ENCODE measurements at places on chromosomes 2 and 18. TPM values are rescaled to one million over a fixed set of nuclear protein-coding genes. Genes with fewer than 3 reads are reported as not detected.

- H3K4me3 ChIP-seq: no peak overlapping the region
- H3K36me3 ChIP-seq: no peaks in the 10 kb centered on the region
- H3K27ac ChIP-seq: no peak overlapping the region
Measured at GRCh38 chr2:162475661-162476060, 131.7 kb downstream of the GCA start.

Gene SCN3A
- total RNA-seq: 0.07 TPM

Gene IL37
- total RNA-seq: not detected

Gene ZAP70
- total RNA-seq: 218 TPM

DNA sequence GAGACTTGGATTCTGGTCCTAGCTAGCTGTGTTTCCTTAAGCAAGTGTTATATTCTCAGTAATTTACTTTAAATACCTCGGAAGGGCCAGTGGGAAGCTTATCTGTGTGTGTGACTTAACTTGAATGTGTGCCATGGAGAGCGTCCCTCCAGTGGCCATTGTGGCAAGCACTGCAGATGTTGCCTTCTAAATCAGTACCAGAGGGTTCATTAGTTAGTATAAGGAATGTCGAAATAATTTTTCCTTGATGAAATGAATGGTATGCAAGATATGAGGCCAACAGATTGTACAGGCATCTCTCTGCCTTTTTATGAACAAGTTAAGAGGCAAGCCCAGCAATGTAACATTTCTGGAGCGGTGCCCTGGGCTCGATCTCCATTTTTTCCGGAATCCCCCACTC, 52.0 kb downstream of the FBXO36 start:
- no peak for DNase-seq
- H3K4me3 ChIP-seq: no peak overlapping the region

- no peak overlapping the region for H3K4me3 ChIP-seq
- peaks cover 3% of the 10 kb centered on the region for H3K4me1 ChIP-seq
- no peak for DNase-seq
- no peaks in the 10 kb centered on the region for H3K36me3 ChIP-seq
- H3K27me3 ChIP-seq: no peaks in the 10 kb centered on the region
Measured at GRCh38 chr2:128690431-128690830, 371.8 kb upstream of the HS6ST1 start.

GRCh38 chr2:201580486-201580885, 62.8 kb downstream of the TMEM237 start:
- H3K4me1 ChIP-seq: no peaks in the 10 kb centered on the region
- no peak for DNase-seq
- no peak overlapping the region for H3K4me3 ChIP-seq
- no peaks in the 10 kb centered on the region for H3K27me3 ChIP-seq

DNA sequence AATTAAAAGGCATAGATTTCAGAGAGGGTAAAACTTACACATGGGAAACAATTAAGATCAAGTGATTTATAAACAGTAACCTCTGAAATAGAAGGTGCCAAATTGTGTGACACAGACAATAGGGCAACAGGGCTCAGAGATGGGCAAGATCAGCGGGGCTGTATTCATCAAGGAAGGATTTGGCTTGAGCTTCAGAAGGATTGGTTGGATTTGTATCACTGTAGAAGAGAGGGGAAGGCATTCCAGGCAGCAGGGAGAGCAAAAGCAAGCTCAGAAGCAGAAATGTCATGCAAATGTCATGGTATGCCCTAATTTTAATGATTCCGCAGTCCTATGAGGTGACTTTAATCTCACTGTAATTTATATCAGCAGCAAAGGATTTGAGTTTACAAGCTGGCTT, 415.0 kb upstream of the NRP2 start:
- H3K4me1 ChIP-seq: no peaks in the 10 kb centered on the region
- H3K27me3 ChIP-seq: no peaks in the 10 kb centered on the region
- H3K36me3 ChIP-seq: no peaks in the 10 kb centered on the region
- no peak for DNase-seq

DNA sequence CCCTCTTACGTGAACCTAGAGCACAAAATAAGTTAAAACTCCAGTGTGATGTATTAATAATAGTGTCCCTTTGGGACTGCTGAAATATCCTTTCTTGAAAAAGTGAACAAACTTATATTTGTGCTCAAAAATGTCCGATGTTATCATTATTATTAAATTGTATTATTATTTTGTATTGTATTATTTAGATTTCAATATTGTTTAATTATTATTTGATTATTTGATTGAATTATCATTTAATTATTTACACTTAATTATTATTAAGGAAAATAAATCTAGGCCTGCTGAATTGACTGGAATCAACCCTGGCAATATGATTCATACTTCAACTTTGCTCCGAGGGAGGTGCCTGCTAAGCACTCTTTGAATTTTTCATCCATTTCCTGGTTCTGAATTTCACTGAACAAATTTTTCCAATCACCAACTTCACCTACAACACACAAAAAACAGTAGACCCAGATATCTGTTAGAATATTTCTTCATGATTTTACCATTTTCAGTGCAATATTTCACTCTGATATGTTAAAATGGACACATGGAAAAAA, 10.9 kb upstream of the EIF2AK2 start:
- H3K4me1 ChIP-seq: no peaks in the 10 kb centered on the region
- no peak overlapping the region for H3K27ac ChIP-seq
- H3K27me3 ChIP-seq: no peaks in the 10 kb centered on the region

GRCh38 chr2:149819356-149819957, 231.9 kb upstream of the MMADHC start:
- DNase-seq: no peak
- no peak overlapping the region for H3K4me3 ChIP-seq
- H3K27me3 ChIP-seq: no peaks in the 10 kb centered on the region
- no peak overlapping the region for H3K27ac ChIP-seq
- H3K4me1 ChIP-seq: no peaks in the 10 kb centered on the region
- H3K36me3 ChIP-seq: no peaks in the 10 kb centered on the region

Gene ST6GAL2
- total RNA-seq: not detected

DNA sequence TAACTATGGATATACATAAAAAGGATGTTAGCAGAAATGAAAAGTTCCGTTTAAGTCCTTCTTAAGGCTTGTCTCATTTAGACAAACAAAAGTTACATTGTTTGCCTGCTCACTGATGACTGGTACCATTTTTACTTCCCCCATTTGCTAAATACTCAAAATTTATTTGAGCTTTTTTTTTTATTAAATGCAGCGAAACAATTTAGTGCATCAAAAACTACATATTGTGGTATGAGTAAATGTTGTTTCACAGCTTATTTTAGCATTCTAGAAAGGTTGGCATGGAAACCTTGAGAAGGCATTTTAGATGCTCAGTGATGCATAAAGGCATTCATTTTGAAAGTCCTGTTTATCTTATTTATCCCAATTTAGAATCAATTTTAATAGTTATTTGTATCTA, 100.0 kb downstream of the MAP2 start:
- no peaks in the 10 kb centered on the region for H3K36me3 ChIP-seq
- H3K4me3 ChIP-seq: no peak overlapping the region
- H3K27me3 ChIP-seq: no peaks in the 10 kb centered on the region
- H3K27ac ChIP-seq: no peak overlapping the region

Gene HNMT
- not detected for total RNA-seq

- no peak overlapping the region for H3K4me3 ChIP-seq
- H3K27me3 ChIP-seq: no peaks in the 10 kb centered on the region
- H3K4me1 ChIP-seq: no peaks in the 10 kb centered on the region
- DNase-seq: no peak
- no peak overlapping the region for H3K27ac ChIP-seq
- no peaks in the 10 kb centered on the region for H3K36me3 ChIP-seq
Measured at GRCh38 chr18:31791817-31792579, 31.3 kb upstream of the SLC25A52 start.

GRCh38 chr2:218873359-218874194, 7.1 kb upstream of the WNT10A start:
- no peak overlapping the region for H3K27ac ChIP-seq
- peaks cover 36% of the 10 kb centered on the region for H3K4me1 ChIP-seq
- peak overlapping the region; percentile 33 for H3K4me3 ChIP-seq
- peak; percentile 18 for DNase-seq
- H3K27me3 ChIP-seq: peaks cover 55% of the 10 kb centered on the region

DNA sequence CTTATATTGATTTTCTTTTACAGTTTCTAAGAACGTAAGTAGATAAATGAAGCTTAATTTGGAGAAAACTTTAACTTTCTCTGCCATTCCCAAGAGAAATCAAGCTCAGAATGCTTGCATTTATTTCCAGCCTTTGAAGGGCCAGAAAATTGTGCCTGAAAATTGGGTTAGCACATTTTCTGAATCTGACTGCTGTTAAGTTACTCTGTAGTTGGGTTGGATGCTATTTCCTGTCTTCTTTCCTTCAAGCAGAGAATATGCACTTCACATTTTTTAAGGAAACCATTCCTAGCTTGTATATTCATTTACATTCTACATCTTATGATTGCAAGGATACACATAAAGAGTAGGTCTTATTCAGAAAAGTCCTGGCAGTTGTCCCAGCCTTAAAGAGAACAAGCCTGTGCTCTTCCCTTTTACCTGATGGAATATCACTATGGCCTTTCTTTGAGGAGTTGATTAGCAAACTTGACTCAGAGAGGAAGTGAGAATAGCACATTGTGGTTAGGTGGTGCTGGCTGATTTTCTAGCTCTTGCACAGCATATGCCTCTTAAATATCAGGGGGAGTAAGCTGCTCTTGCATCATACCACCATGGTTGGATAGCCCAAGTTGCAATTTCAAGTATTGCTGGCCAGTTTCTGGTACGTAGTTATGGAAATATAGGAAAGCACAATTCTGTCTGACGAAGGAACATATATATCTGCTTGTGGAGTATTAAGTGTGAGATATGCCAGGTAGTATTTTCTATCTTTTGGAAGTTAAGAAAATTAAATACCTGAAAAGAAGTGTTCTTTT, 133.7 kb downstream of the COMMD1 start:
- peaks cover 20% of the 10 kb centered on the region for H3K4me1 ChIP-seq
- H3K27me3 ChIP-seq: no peaks in the 10 kb centered on the region
- no peak overlapping the region for H3K4me3 ChIP-seq
- peak; percentile 73 for DNase-seq
- peak overlapping the region; percentile 91 for H3K27ac ChIP-seq

DNA sequence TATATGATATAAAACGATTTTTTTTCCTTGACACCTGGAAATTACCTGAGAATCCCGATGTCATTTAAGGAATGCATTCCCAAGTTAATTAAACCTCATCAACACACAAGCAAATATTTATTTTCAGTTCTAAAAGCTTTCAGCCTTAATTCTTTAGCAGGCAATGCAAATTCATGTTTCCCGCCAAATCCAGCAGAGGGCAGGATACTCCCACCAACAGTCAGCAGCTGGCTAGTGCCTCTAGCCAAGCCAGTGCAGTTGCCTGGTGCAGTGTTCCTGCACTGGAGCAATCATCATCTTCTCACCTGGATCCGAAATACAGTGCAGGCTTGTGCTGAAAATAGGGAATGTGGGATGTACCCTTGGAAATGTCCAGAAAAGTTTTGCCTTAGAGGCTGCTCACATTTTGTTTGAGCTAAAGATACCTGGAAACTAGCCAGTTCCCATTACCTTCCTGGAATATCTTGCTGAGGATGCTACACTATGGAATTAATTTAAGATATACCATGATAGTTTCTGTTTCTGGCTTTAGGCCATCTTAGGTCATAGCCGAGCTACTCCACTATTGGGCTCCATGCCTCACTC, 48.4 kb upstream of the CYTIP start:
- H3K27me3 ChIP-seq: no peaks in the 10 kb centered on the region
- H3K4me3 ChIP-seq: no peak overlapping the region
- peaks cover 65% of the 10 kb centered on the region for H3K4me1 ChIP-seq
- H3K36me3 ChIP-seq: no peaks in the 10 kb centered on the region
- peak; percentile 85 for DNase-seq

DNA sequence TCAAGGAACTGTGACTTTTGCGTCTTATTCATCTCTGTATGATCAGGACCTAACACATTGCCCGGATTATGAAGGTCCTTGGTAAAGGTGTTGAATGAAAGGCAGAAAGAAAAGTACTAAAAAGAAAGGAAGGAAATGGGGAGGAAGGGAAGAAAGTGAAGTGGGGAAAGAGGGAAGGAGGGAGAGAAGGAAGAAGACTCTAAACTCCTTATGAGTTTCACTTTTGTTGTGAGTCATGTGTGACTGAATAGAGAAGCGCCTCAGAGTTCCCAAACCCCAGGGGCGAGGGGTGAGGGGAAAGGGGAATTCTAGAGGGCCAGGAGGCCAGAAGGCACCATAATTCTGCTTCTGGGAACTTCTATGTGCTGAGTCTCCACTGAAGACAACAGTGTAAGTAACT, 30.9 kb upstream of the OSBPL6 start:
- H3K4me1 ChIP-seq: no peaks in the 10 kb centered on the region
- no peaks in the 10 kb centered on the region for H3K36me3 ChIP-seq
- no peak overlapping the region for H3K4me3 ChIP-seq
- no peak for DNase-seq
- H3K27ac ChIP-seq: no peak overlapping the region
- H3K27me3 ChIP-seq: peaks cover 12% of the 10 kb centered on the region

Gene SH3BP4
- 0.54 TPM for total RNA-seq

GRCh38 chr2:42345986-42346385, 15.0 kb downstream of the COX7A2L start:
- H3K27me3 ChIP-seq: no peaks in the 10 kb centered on the region
- peaks cover 26% of the 10 kb centered on the region for H3K4me1 ChIP-seq
- H3K4me3 ChIP-seq: no peak overlapping the region
- H3K27ac ChIP-seq: no peak overlapping the region

DNA sequence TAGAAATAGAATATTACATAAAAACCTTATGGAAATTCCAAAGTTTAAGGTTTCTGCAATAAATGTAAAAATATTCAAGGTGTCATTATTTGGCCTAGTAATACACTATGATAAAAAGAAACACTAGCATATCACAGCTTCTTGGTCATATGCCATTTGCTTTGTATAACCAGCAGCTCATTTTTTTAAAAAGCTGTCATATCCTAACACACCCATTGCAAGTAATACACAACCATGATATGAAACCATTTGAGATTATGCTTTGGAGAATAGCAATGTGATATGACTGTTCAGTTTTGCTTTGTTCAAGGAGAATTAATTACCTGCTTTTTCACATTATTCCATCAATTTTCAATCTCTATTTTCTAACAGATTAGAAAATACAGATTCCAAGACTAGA, 149.0 kb downstream of the IKZF2 start:
- H3K4me3 ChIP-seq: no peak overlapping the region
- H3K27ac ChIP-seq: no peak overlapping the region
- DNase-seq: no peak
- peaks cover 5% of the 10 kb centered on the region for H3K36me3 ChIP-seq
- peaks cover 39% of the 10 kb centered on the region for H3K4me1 ChIP-seq
- no peaks in the 10 kb centered on the region for H3K27me3 ChIP-seq

- peak; percentile 31 for DNase-seq
- peak overlapping the region; percentile 29 for H3K27ac ChIP-seq
- peaks cover 19% of the 10 kb centered on the region for H3K4me1 ChIP-seq
Measured at GRCh38 chr18:12656938-12657683, 796 bp downstream of the SPIRE1 start.

Data from activated CD8-positive, alpha-beta T cell treated with anti-CD3 and anti-CD28 coated beads for 36 hours (primary cell).